ENCODE measurements at places on chromosomes 3 and 15.

DNA sequence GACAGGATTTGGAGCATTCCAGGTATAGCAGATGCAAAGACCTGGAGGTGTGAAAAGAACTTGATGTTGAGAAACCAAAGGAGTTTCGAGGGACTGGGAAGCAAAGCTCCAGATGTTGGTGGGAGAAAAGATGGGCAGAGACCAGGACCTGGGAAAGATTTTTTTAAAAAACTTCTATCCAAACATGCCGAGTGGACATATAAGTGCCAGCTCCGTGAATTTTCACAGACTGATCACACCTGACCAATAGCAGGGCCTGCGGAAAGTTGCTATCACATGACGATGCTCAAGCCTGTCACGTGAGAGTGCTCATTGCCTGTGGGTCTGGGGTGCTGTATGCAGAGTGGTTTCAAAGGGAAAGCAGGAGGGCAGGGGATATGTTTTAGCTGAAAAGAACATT is 19.9 kb downstream of the SMAD6 start:
- DNase-seq = no peak

- DNase-seq = no peak
These were observed 26.9 kb upstream of the ZNF280D start for GRCh38 chr15:56760186-56760585.

- no peak for DNase-seq
These were observed 16.1 kb downstream of the PDCD10 start for GRCh38 chr3:167718582-167718981.

- no peak for DNase-seq
These were observed 193.9 kb downstream of the UBE3A start for GRCh38 chr15:25244731-25245585.

GRCh38 chr15:34609102-34610057 is 25.9 kb upstream of the GOLGA8B start:
- no peak for DNase-seq

GRCh38 chr3:134796281-134797056 is 1.4 kb downstream of the EPHB1 start:
- DNase-seq = no peak

DNA sequence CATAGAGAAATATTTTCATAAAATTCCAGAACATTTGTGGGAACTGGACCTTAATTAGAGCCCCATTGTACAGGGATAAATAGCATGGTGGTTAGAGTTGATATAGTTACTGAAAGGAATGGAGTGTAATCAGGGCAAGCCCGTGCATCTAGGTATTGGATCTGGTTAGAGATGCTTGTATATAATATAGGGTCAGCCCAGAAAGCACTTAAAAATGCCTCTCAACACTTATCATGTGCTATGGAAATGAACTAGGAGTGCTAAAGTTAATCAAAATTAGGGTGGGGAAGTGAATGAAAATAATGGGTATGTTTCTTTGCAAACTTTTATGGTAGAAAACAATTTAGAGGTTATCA is 308.3 kb upstream of the NR2E3 start:
- DNase-seq = no peak
